ENCODE measurements at places on chromosomes 16 and 17.

DNA sequence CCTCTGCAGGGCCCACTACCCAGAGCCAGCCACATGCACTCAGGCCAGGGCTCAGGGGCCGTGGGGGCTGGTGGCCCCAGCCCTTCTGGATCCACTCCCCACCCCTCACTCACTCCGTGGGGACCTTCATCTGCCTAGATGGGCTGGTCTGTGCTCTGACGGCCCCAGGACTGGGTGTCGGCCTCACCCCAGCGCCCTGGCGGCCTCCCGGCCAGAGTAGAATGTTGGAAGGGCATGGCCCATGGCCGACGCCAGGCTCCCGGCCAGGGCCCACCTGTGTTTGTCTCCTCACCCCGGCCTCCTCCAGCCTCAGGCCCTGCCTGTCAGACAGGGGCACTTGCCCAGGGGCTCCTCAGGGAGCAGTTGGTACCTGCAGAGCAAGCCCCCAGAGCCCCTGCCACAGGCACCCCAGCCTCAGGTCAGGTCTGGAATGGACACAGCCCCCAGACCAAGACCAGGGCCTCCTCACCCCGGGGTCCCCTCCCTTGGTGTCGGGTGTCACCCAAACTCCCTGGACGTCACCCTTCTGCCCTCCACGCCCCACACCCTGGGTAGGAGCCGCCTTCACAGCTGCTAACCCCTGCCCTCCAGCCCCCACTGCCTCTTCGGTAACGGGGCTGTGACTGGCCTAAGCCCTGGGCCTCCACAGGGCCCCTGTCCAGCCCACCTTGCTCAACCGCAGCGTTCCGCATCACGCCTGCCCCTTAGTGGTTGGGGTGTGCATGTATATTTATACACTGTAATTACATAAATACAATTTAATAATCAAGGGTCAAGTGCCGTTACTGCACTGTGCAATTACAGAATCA is 3.0 kb upstream of the CDH15 start:
- no peak for DNase-seq

- no peak for DNase-seq
Measured at GRCh38 chr17:59800530-59800942, 92.2 kb downstream of the TUBD1 start.

DNA sequence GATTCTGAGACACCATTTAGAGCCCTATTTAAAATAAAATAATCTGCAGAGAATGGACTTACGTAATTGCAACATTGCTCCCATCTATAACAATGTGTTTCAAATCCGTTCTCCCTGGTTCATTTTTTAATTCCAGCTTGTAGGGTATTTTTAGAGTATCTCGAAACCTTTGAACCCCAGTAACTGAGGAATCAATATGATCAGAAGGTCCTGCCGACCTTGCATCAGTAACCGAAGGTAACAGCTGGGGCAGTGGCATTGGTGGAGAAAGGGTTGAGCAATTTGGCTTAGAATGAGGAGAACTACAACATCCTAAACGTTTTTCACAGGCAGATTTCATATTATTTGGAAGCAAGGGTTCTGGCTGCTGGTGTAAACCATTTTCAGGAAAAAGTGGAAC is 49.3 kb downstream of the N4BP1 start:
- DNase-seq = no peak

GRCh38 chr16:89437251-89437987 is 52.9 kb downstream of the ANKRD11 start:
- no peak for DNase-seq

- peak; percentile 86 for DNase-seq
Measured at GRCh38 chr17:29625037-29625750, 2.5 kb upstream of the CORO6 start.

- DNase-seq = peak; percentile 45
Measured at GRCh38 chr16:30894540-30895368, 877 bp upstream of the BCL7C start.

- no peak for DNase-seq
Measured at GRCh38 chr17:8941520-8941919, 24.0 kb downstream of the PIK3R5 start.

GRCh38 chr17:2101448-2102257 is 46.8 kb downstream of the HIC1 start:
- DNase-seq = no peak

DNA sequence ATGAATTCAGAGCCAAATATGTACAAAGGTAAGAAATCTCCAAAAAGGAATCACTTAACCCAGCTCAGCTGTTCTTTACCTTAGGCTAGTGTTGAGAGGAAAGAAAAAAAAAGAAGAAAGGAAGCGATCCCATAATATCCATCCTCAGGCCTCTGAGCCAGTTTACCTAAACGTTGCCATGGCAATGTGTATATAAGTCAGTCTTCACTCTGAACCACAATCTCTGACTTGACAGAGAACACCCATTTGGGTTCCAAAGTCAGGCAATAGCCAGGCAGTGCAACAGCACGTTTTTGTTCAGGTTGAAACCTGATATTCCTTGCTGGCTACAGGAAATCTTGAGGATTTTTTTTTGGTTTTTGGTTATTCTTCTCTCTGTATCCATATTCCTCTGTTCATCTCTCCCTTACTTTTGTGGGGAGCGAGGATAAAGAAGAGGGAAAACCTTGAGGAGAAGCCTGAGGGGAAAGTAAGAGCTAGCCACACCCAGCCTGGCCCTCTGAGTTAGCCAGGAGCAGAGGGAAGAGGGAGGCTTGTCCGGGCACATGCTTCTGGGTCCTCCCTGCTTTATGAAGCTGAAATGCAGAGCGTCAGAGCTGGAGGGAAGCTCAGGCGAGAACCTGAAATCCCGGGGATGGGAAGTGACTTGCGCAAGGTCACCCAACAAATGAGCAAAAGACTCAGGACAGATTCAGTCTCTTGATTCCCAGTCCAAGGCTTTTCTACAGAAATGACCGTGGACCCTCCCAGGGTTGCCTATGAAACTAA is 152.7 kb downstream of the SOX9 start:
- DNase-seq = no peak

DNA sequence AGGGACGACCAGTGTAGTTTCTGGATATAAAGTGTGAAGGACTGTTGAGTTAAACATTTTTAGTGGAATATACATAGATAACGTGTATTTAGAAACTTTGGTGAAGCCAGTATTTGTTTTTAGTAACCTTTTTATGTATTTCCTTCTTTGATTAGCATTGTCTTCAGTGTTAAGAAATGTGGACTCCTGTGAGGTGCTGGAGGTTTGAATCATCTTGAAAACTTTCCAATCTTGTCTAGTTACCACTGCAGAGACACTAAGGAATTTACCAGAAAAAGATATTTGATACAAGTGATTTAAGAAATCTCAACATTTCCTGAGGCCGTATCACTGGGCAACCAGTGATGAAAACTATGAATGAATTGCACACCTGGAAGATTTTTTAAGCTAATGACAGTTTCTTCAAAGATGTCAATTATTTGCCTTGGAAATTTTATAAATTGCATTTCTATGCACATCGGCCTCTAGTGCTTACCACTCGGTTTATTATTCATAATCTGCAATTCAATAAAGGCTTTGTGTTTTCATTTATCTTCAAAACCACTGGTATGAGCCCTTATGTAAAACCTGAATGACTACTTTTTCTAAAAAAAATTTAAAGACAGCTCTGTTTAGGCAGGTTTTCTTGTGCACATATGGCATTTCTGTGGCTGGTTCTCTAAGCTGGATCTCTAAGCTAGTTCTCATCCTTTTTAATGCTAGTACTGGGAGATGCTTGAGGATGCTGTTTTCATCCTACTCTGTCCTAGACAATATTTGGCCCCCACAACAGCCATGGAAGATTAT is 31.4 kb upstream of the ADCY7 start:
- DNase-seq = no peak

GRCh38 chr16:86353948-86354347 is 156.4 kb upstream of the FOXF1 start:
- DNase-seq = no peak

- no peak for DNase-seq
Measured at GRCh38 chr16:89375021-89375420, 115.3 kb downstream of the ANKRD11 start.

- DNase-seq = no peak
Measured at GRCh38 chr16:82755570-82756282, 129.0 kb downstream of the CDH13 start.

- no peak for DNase-seq
Measured at GRCh38 chr17:42879596-42879985, 21.0 kb upstream of the G6PC1 start.

DNA sequence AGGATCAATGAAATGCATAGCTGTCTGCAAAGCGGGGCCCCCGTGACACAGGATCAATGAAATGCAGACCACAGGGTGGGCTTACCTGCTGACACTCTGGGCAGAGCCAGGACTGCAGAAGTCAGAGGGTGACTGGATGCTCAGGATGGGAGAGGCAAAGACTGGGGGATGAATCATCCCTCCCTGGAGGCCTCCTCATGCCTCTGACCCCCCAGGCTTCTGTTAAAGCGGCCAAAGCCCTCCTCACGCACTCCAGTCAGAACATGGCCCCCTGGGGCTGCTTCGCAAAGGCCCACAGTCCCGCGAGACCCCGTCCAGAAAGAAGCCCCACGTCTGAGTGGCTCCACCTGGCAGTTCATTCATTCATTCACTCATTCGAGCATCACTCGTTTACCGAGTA is 38.4 kb upstream of the FOXF1 start:
- no peak for DNase-seq

GRCh38 chr17:72665852-72666851 is 426.3 kb downstream of the SLC39A11 start:
- no peak for DNase-seq

- no peak for DNase-seq
Measured at GRCh38 chr17:49753959-49754391, 10.0 kb downstream of the FAM117A start.

- no peak for DNase-seq
Measured at GRCh38 chr16:22314661-22315626, 17.7 kb downstream of the POLR3E start.

- DNase-seq = no peak
Measured at GRCh38 chr17:49928837-49929475, 40.0 kb upstream of the DLX4 start.

- DNase-seq = no peak
Measured at GRCh38 chr17:31690151-31690551, 168.9 kb downstream of the COPRS start.

GRCh38 chr16:48132696-48133095 is 23.1 kb downstream of the ABCC12 start:
- DNase-seq = no peak

- DNase-seq = no peak
Measured at GRCh38 chr17:47872019-47872650, 21.2 kb upstream of the SP6 start.

GRCh38 chr17:73645050-73645871 is 1.0 kb upstream of the SDK2 start:
- peak; percentile 26 for DNase-seq

DNA sequence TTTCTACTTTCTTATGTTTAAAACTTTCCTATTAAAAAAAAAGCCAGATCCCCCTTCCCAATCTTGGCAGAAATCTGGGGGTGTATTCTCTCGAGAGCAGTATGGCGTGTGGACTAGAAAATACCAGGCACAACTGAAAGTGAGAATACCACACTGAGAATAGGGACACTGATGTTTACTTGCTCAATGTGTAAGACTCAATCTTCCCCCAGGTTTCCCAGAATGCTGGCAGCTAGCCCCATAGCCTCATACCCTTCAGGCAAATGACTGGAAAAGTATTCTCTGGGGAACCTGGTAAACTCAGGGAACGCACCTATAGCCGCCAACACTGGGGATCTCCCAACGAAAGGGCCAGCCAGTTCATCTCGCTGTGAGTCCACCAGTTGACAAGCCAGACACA is 15.3 kb downstream of the ZZEF1 start:
- no peak for DNase-seq

DNA sequence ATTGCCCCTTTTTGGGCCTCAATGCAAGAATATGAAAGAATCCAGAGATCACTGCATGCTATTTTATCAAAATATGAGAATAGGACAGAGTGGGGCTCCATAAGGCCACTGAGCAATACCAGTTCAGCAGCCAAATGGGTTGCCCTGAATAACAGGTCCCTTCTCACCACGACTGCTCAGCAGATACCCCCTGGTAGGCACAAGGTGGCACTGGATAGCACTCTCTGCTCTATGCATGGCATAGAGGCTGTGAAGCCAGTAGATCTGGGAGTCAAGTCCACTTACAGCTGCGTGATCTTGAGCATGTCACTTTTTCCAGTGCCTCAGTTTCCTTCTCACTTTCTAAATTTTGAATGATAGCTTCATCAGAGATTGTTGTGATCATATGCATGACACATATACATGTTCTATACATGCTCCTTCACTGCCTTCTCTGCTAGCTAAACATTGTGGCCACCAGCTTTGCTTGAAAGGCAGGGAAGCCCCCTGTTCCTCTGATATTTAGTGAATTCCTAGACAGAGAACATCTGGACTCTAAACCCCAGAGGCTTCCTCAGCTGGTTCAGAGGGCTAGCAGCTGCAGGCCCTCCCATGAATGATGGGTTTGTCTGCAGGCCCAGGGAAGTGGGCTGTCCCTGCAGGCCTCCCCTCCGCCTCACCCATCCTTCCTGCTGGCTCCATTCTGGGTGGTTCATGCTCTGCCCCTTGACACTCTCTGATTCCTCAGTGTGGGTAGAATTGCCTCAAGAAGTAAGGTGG is 84.9 kb upstream of the ASIC2 start:
- DNase-seq = no peak

GRCh38 chr16:30567991-30568638 is 3.4 kb downstream of the ZNF688 start:
- DNase-seq = no peak

DNA sequence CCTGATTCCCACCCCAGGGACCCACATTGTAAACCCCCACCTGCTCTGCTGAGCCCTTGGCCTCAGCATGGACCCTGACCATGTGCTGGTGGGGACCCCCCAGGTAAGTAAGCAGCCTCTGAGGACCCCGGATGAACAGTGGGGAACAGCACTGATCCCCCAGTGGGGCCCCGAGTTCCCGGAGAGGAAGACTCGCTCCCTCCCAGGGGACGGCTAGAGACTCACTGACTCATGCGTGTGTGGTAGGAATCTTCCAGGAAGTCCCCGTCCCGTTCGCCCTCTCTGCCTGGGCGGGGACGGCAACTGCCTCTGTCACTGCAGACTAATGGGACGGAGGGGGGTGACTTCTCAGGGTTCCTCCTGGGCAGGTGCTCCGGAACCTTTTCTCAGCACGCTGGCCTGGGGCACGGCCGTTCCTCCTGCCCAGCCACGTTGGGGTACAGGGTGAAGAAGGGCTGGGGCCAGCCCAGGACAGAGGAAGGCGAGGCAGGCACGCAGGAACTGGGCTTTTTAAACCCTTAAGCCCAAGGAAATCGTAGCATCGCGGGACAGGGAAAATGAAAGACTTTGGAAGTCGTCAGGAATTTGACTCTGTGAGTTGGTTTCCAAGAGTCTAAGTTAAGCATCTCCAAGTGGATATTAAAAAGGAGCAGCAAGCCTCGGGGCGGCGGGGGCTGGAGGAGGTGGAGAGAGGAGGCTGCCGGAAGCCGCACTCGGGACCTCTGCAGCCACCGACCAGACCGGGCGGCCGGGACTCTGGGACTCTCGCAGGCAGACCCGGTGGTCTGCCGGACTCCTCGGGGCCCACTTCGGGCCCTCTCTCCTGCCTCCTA is 178.7 kb downstream of the SEC14L1 start:
- no peak for DNase-seq

GRCh38 chr16:83458612-83459011 is 349.2 kb upstream of the HSBP1 start:
- no peak for DNase-seq

- DNase-seq = no peak
Measured at GRCh38 chr16:85761861-85762260, 11.0 kb upstream of the C16orf74 start.

All from pons (tissue), 1 donor.